ENCODE measurements at places on chromosomes 1 and 21.

DNA sequence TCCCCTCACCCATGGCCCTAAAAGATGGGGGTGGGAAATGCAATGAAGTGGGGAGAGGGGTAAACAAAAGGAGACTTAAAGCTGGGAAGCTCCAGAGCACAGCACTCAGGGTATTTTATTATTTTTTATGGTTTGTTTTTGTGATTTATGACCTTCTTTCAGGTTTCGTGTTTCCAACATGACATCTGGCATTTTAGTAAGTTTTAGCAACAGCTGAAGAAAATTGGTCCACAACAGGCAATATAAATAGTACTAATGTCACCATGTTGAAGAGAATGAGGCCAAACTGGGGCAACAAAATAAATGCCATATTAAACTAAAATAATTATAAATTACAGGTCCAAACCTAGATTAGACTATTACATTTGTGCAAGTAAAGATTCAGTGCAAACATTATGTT lies 56.3 kb downstream of the TBX15 start:
- no peak for DNase-seq

- no peak for DNase-seq
Observed at GRCh38 chr1:168514455-168514854, 29.3 kb downstream of the XCL2 start.

DNA sequence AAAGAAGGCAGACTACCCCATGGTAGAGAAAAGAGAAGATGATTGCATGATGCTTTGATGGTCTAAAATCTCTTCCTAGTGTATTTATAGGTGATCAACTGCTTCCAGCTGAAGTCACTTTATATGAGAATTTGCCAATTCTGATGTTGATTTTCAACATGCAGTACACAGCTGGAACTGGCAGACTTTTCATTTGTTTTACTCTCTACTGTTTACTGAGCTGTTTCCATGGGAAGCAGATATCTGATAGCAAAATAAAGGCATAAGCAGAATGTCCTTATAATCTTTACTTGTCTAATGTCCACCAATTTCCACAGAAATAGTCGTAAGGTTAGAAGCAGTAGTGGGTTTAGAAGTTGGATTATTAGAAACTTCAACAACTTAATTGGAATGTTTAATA lies 74.9 kb downstream of the SYDE2 start:
- no peak for DNase-seq

DNA sequence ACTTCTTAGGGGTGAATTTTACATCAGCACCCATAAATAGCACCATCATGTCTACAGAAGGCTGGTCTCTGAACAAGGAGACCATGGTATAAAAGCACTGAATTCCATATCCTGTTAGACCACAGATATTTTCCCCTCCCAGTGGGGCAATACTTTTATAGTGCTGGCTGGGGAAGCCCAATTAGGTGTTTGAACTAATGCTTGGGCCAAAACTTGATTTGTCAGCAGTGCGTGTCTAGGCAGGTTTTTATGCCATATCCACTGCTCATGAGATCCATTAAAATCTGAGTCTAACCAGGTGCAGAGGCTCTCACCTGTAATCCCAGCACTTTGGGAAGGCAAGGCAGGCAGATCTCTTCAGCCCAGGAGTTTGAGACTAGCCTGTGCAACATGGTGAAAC lies 623.0 kb downstream of the NPHP4 start:
- DNase-seq, result no peak

DNA sequence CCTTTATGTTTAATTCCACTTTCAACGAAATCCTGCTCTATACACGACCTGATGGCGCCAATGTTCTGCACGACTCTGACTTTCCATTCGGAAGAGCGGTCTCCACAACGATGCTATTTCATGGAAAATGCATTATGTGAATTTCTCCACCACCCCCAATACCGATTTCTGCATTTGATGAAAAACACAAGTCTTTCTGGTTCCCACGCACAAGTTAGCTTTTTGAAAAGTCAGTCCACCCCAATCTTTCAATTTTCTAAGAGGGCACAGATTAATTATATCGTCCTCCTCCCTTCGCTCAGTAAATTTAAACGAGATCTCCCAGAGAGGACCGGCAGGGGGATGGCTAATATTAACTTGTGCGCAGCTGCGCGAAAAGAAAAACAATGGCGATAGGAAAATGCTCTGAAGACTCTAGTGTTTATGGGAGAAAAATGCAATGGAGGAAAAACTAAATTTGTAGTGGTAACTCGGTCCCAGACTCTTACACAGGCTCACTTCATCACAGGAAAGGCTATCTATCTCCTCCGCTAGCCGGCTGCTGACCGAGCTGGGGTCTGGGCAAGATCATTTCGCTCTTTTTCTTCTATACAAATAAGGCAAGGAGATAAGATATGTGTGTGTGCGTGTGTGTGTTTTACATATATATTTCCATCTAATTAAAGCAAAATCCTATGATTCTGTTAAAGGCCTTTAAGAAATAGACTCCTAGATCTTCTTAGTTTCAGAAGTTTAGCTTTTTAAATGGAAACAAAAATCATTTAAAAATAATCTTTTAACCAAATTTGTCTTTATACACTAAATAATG lies 1.2 kb upstream of the LHX8 start:
- no peak for DNase-seq

DNA sequence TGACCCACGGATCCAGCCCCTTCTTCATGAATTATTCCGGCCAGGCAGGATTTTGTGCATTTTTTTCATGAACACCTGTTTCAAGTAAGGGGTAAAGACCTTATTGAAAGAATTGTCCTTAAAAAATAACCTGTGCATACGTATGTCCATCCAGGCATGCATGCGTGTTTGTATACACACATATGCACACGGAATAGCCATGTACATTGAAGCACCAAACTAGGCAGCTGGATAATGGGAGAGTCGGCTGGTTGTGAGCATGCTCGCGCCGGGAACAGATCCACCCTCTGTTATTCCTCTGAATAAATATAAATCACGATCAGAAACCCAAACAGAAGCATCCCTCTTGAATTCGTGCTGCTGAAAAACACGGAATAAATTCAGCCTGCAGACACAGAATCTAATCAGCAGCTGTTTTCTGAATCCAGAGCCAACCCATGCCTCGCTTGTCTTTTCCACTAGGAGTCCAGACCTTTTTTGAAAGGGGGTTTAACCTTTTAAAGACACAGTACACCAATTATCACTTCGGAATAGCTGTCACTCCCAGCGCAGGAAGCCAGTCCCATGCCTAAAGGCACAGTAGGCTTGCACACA lies at the start of gene HIVEP3:
TSS of gene HIVEP3 (minus strand) at position 473 of the 594 bp plus-strand sequence.
- DNase-seq, result no peak

DNA sequence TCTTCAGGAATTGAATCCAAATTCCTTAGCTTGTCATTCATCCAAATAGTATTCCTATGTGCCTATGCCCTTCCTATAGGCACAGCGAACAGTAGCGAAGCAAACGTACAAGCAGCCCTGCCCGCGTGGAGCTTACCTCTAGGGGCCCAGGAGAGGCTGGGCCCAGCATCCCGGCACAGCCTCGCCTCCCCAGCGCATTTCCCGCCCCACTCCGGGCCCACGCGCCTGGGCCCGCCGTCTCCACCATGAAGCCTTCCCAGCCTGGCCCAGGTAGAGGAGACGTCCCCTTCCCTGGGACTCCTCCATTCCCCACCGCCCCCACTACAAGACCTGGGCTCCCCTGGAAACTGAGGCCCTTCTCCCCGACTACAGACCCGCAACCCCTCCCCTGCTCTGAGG lies 245 bp upstream of the TMEM269 start:
- DNase-seq, result no peak

All from T-helper 17 cell (primary cell).